ENCODE measurements at places on chromosomes 12 and 14.

DNA sequence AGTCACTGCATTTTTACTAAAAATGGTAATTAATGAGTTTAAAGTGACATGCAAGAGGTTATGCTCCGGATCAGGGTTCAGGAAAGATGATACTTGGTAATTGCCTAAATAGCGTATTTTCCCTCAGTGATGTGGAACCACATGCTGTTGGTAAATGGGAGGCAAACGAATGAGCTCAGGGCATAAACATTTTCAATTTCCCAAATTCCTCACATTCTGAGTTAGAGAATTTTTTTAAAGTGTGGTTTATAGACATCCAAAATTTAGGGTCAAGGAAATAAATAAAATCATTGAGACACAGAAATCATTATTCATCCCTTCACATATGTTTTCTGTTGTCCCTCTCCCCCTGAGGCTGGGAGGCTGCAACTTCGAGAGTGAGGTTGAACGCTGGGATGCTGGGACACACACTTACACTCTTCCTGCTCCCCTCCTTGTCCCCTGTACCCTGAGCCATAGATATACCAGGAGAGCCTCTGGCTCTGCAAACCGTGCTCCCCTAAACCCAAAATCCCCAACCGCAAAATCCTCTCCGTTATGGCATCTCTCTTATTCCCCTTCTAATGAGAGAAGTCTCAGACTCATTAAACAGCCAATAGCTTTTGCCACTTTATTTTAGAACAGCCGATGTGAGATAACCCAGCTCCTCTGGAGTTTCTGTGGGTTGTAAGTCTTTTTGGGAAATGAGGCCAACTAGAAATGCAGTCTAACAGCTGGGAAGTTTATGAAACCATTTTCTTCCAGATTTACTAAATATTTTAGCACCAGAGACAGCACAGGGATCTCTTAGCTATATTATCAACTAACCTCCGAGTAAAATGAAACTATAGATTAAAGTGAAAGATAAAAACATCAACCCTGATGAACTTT, 21.4 kb upstream of the ADGRD1 start:
- DNase-seq, result no peak

GRCh38 chr14:54610051-54610977, 43.4 kb downstream of the SAMD4A start:
- DNase-seq, result no peak

DNA sequence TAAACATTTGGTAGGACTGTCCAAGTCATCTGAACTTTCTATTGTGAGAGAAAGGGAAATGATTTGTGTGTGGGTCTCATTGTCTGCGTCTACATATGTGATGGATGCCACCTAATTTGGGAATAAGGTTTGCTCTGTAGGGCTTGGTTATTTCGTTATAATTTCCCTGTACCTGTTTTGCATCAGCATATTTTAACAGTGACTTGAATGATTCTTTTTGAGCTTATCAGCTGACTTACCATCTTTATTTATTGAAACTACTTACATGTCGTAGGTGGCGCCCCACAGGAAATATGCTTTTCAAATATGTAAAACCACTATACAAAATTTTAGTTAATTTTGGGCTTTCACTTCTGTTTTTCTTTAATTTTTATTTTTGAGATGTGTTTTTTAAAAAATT, 56.5 kb upstream of the BCAT1 start:
- DNase-seq, result no peak

- no peak for DNase-seq
Measured at GRCh38 chr12:15181017-15181683, 40.1 kb downstream of the RERG start.

DNA sequence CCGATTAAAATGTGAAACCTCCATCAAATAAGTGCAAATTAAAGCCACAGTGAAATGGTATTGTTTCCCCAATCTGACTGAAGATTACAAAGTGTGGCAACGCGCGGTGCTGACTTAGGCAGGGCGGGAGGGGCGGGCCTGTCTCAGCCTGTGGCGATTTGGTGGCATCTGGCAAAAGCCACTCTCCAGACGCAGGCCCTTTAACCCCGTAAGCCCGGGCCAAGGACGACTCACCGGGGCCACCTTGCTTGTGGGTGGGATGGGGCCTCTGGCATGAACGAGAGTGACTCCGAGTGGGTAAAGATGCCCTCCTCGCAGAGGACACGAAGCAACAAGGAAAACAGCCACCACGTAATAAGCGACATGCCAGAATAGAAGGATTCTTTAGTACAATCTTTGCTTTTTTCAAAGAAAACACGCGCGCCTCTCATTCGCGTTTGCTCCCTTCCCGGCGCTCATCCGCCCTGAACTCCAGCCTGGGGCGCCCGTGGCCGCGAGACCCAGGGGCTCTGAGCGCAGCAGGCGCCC, 815 bp downstream of the DEGS2 start:
- no peak for DNase-seq

GRCh38 chr12:3317841-3318501, 173.0 kb upstream of the PRMT8 start:
- no peak for DNase-seq

- DNase-seq, result peak; percentile 12
Measured at GRCh38 chr12:52975820-52976573, 27.1 kb downstream of the KRT18 start.

DNA sequence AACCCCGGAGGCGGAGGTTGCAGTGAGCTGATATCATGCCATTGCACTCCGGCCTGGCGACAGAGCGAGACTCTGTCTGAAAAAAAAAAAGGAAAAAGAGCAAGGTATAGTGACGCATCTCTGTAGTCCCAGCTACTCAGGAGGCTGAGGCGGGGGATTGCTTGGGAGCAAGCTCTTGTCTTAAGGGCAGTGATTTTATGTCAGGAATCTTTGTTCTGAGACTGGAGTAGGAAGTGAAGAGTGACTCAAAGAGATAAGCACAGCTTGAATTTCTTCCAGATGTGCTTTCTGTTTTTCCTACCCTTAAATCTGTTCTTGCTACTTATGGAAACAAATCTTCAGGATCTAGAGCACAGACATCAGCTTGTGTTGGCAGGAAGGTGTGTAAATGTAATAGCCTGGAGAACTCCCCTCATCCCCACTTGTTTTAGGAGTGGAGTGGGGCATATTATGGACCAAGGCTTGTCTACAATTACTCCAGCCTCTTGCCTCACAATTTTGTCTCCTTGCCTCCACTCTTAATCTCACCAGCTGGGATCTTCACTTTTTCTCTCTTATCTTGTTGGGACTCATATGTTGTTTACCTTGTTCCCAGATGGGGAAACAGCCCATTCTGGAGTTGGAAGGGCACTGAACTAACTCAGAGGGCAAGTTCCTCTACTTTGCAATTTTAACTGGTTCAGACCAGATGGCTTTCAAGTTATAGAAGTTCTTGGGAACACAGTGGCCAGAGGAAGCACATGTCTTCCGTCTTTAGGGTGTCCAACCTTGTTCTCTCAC, 7.5 kb downstream of the TMED2 start:
- no peak for DNase-seq

DNA sequence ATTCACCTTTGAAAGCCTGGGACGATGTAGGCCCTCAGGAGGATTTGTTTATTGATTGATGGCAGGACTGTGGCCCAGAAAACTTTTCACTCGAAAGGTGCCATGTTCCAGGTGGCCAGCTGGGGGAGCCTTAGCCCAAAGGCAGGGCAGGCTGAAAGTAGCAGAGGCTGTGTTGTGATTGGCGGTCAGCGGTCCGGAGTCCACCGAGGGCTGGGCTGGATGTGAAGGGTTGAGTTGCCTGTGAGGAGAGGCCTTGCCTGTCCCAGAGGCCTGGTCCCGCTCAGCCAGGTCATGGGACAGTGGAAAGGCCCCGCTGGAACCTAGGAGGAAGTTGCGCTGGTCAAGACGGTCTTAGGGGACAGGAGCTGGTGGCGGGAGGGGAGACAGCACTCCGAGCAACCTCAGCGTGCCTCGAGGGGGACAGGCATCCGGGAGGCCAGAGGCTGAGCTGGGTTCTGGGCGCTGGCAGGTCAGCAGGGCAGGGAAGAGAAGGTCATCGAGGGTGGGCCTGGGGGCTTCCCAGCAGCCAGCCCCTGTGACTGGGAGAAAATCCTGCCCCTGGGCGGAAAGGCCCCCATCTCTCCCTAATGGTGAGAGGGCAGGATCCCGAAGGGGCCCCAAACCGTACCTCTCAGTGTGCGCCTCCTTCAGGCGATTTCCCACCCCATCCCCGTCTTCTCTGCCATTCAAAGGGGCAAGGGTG, 26.3 kb downstream of the CMA1 start:
- peak; percentile 19 for DNase-seq

- DNase-seq, result no peak
Measured at GRCh38 chr12:541676-542324, 82.1 kb downstream of the B4GALNT3 start.

DNA sequence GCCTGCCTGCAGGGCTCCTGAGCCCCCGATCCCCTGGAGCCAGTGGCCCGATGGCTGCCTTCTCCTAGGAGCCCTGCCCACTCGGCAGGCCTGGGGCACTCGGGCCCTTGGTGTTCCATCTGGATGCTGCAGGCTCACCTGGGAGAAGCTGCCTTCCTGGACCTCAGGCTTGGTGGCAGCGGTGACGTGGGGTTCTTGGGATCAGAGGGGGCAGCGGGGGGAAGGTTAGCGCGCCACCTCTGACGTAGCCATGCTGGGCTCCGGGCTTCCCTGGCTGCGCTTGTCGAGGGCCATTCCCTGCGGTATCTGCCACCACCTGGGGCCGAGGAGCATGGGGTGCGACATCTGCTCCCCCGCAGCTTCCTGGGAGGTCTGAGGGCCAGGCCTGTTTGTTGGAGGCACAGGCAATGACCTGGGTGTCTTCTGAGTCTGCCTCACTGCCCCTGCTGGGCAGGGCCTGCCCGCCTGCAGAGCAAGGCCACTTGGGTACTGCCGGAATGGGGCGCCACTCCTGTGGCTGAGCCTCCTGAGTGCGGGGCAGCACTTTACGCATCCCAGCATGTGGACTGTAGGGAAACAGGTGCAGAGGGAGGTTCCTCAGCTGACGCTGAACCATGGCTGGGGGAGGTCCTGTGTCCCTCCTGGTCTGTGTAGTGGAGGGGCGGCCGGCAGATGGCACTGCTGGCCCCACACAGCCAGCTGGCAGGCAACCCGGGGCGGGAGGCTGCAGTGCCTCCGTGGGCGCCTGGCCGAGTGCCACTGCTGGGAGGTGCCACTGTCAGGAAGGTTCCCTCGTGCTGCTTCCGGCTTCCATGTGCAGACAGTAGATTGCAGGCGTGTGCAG, 20.3 kb downstream of the MTA1 start:
- DNase-seq, result no peak

Data from NCI-H1436 (cell line).